ENCODE measurements at places on chromosomes 16 and 17.
A peak's percentile ranks its signal among the peaks of the same experiment; 100 is the strongest.

DNA sequence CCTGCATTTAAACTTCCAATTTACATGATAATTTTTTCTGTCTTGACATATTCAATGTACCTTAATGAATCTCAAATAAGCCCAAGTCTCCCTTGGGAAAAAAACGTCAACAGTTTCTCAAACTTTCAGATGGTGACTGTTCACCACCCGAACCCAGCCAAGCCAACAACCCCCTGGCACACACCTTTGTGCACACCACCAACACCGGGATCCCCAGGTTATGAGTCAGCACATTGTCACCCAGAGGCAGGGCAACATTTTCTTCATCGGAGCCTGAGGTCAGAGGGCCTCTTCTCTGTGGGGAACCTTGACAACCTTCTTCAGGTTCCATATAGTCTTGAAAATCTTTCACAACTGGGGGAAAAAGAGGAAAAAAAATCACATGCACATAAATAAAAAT lies 15.5 kb downstream of the DYNC1LI2 start:
- DNase-seq = no peak

- DNase-seq = no peak
Measured at GRCh38 chr16:12000032-12000431, 23.5 kb downstream of the SNX29 start.

DNA sequence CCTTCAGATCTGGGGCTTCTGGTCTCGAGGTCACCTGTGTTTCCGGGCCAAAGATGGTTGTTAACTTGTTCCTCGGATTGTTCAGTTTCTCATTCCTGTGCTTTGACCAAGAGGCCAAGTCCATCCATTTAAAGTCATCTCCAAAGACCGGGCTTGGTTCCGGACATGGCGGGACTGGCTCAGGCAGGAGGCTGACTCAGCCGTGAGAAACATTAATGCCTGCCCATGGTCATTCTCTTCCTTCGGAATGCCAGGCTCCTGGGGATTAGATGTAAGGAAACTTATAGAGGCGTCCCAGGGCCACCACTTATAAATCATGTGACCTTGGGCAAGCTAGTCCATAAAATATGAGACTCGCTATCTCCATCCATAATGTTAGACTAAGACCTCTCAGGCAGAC lies 13.6 kb upstream of the NKD1 start:
- no peak for DNase-seq

GRCh38 chr17:79985943-79986391 lies 49.7 kb downstream of the TBC1D16 start:
- no peak for DNase-seq

- no peak for DNase-seq
Measured at GRCh38 chr16:66389256-66390176, 23.0 kb downstream of the CDH5 start.

- peak; percentile 96 for DNase-seq
Measured at GRCh38 chr16:58629733-58630640, at the start of gene CNOT1. Gene CNOT1, minus strand, starts transcription at chr16:58629826. Its CDS starts 30,489 bp downstream, at chr16:58599337.

GRCh38 chr16:88315543-88316105 lies 67.1 kb upstream of the ZNF469 start:
- DNase-seq = no peak

GRCh38 chr16:12390644-12391043 lies 413.0 kb downstream of the CPPED1 start:
- DNase-seq = no peak

- DNase-seq = no peak
Measured at GRCh38 chr16:30839523-30840227, 52.7 kb upstream of the ZNF629 start.

GRCh38 chr16:80862160-80862705 lies 57.8 kb upstream of the CDYL2 start:
- DNase-seq = no peak

GRCh38 chr17:903691-904481 lies 75.7 kb downstream of the NXN start:
- no peak for DNase-seq

- no peak for DNase-seq
Measured at GRCh38 chr17:55436224-55437158, 14.9 kb upstream of the MMD start.

- DNase-seq = no peak
Measured at GRCh38 chr17:13917634-13918033, 151.7 kb upstream of the COX10 start.

GRCh38 chr17:79159926-79160325 lies 85.3 kb downstream of the ENGASE start:
- DNase-seq = no peak

DNA sequence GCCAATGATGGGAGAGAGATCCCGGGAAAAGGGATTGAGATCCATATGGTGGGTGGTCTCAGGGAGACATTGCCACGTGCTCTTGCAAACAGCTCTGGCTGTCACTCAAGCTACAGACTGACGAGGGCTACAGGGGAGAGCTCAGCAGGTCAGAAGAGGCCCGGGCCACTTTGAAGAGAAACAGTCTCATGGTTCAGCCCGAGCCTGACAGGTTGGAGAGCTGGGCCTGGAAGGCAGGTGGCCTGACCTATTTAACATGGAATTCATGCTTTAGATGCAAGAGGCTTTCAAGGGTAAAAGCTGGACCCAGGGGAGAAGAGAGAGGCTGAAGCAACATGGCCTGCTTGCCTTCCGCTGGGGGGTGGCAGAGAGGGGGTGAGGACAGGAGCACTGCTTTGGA lies 81.0 kb upstream of the BRD7 start:
- DNase-seq = no peak

DNA sequence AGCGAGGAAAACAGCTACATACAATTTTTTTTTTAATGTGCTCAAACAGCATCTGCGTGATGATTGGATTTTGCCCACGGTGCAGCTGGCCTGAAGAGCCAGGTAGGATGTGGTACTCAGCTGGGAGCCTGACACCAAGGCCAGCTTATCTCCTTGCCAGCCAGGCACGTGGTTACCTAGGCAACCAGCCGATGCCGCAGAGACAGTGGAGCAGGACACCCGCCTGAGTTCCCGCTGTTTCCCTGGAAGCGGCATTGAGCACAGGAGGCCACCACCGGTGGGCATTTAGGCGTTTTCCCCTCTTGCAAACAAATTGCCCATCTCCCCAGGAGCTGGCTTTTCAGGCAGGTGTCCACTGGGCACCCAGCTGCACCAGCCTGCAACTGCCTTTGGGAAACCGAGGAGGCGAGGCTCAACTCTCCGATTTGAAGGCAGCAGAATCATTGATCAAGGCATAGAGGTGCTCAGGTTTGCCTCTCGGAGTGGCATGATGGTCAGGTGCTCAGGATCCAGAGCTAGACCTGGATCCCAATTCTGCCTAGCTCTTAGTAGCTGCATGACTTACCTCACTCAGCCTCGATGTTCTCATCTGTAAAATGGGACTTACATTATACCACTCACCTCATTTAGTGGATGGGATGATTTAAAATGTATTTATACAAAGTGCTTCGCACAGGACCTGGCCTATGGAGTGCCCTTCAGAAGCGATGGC lies 137.5 kb upstream of the PLCG2 start:
- no peak for DNase-seq

DNA sequence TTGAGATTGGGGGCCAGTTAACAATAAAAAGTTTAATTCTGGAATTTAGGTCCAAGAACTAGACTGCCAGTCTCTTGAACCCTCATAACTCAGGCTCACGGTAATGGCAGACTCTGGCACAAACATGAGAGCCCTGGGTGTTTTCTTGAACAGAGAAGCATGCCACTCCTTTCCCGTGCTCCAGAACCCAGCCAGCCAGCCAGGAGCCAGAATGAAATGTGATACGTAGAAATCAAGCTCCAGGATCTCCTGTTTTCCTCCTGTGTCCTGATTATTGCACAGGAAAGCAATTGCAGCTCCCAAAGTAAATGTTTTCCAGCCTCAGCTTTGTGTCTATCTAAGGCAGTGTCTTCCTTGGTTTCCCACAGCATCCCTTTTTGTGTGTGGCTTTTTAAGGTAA lies 46.2 kb upstream of the NOL11 start:
- no peak for DNase-seq

GRCh38 chr16:71384073-71384724 lies 25.7 kb downstream of the CALB2 start:
- DNase-seq = no peak

GRCh38 chr17:75340631-75341030 lies 51.4 kb upstream of the SLC25A19 start:
- no peak for DNase-seq

GRCh38 chr17:35898283-35899070 lies 18.3 kb upstream of the CCL5 start:
- DNase-seq = no peak

DNA sequence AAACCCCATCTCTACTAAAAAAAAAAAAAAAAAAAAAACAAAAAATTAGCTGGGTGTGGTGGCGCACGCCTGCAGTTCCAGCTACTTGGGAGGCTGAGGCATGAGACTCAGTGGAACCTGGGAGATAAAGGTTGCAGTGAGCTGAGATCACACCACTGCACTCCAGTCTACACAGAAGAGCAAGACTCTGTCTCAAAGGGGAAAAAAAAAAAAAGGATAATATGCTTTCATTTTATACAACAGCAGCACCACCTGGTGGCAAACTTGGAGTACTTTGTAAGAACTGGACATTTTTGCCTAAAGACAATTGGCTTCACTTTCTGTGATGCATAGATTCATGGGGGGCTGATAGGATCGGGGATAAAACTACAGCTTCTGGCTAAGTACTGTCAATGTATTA lies 8.5 kb downstream of the CHTF8 start:
- peak; percentile 53 for DNase-seq

- DNase-seq = no peak
Measured at GRCh38 chr17:41413982-41414381, 10.4 kb downstream of the KRT37 start.

DNA sequence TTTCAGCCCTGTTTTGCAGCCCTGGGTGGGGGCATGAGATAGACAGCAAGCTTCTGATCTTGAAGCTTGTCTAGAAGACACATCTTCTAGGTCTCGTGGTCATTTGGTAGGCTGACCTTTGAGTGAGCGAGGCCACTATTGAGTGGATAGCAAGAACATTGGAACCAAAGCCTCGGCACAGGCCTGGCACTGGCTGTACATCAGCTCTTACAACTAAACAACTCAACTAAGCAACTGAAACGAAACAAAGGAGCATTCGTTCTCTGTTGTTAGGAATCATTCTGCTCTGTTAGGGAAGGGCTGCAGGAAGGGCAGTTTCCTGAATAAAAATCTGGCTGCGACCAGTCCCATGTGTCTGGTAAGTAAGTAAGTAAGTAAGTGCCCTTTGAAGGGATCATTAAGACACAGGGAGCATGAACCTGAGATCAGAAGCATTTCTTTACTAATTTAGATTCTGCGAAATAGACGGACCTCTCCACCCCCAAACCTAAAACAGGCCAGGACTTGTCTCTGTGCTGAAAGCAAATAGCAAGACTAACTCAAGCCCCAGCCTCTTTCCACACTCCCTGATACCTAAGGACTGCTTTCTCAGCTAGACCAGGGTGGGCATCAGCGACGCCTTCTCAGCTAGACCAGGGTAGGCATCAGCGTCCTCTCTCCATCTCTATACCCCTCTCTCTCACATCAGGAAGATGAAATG lies 22.7 kb downstream of the CYB561 start:
- no peak for DNase-seq

DNA sequence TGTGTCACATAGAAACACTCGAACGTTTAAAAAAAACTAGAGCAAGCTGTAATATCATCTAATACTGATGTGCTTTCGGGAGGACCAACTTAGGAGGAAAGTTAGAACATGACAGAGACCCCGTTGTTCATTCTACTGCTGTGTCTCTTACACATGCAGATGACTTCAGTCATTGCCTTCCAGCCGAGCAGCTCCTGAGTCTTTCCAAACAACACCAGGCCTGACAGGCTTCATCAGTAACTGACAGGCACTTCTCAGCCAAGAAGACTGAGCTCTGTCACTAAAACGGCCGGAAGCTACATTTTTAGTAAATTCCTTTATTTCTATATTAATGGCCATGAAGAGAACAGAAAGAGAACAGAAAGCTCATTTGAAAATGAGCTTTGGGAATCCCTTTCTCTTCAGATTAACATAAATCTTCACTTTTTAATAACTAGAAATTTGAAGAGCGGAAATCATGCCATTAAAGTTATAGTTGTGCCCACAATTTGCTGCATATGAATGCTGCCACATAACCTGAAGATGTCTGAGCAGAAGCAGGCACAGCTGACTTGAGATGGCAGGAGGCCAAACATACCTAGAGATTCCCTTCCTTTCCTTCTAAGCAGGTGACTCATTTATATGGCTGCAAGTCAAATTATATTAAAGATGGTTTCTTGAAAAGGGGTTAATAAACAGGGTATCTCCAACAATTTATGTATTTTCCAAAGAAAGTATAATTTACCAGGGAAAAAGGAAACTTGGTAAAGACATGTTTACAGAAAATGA lies 148.9 kb downstream of the ITFG1 start:
- no peak for DNase-seq

DNA sequence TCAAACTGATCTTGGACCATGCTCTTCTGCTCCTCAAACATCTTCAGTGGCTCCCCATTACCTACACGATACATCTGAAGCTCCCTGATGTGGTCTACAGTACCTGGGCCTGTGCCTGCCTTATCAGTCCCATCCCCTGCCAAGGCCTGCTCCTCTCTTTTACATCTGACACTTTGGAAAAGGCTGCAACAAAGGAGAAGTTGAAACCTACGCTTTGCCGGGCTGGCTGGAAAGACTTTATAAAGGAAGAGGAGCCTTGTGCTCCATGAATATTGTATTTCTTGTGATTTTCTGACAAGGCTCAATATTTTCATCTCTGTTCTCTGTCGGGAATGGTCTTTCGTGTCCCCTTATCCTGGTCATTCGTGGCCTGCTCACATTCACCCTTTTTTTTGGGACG lies 132.5 kb downstream of the XYLT1 start:
- no peak for DNase-seq

DNA sequence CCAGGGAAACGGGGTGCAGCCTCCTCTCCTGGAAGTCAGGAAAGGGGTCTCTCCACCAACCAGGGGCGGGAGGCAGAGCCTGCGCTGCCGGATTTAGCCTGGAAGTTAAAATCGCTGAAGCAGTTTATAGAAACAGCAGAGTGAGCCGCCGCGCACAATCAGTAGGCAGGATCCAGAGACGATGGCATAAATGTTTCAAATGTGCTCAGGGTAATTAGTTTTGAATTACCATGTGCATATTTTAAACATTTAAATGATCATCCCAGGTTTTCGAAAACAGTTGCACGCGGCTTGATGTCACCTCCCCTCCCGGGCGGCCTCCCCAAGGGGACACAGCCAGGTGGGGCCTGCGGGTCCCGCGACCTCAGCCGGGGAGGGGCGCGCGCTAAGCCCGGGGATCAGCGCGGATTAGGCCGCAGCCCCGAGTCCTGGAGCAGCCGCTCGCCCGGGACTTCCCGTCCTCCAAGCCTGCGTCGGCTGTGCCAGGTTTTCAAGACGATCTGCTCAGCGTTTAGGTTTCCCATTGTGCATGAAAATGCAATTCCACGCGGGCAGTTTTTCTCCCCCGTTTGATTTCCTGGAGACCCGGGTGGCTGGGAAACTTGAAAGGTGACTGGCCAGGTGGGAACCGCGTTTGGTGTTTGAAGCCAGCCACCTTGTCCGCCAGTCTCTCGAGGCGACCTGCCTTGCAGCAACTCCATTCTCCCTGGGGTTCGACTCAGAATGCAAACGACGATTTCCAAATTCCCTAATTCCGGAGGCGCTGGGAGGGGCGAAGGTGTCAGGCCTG lies 78.3 kb downstream of the RPA1 start:
- DNase-seq = no peak

All from activated CD4-positive, CD25-positive, alpha-beta regulatory T cell treated with anti-CD3 and anti-CD28 coated beads, Interleukin-2, amount 50 U/mL, for 72 hours (primary cell).